ENCODE measurements at places on chromosomes 16 and 17.

DNA sequence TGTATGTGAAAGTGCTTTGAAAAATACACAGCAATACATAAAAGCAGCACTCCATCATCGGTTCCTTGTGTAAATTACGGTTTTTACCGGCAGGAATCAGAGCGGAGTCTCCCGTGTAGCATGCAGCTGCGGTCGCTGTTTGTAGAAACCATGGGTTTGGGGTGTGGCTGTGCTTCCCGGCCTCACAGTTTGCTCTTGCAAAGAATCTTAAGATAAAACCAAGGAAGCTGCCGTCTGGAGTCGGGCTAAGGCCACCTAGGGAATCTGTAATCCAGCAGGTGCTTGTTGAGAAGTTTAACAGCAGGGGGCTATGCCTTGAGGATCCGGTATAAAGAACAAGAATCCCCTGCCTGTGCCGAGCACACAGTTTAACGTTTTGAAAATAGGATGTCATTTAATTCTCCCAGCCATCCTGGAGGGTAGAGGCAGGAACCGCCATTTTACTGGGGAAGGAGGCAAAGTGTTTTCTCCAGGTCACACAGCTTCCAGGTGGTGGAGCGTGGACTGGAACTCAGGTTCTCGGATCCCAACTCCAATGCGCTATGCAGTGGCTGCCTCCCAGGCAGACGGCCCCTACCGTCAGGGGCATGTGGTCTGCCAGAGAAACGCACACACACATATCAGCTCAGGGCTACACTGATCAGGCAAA, 6.0 kb upstream of the TLCD3A start:
- H3K4me3 ChIP-seq, result no peak overlapping the region
- H3K27ac ChIP-seq, result no peak overlapping the region
- no peaks in the 10 kb centered on the region for H3K27me3 ChIP-seq
- DNase-seq, result no peak
- peaks cover 3% of the 10 kb centered on the region for H3K4me1 ChIP-seq

DNA sequence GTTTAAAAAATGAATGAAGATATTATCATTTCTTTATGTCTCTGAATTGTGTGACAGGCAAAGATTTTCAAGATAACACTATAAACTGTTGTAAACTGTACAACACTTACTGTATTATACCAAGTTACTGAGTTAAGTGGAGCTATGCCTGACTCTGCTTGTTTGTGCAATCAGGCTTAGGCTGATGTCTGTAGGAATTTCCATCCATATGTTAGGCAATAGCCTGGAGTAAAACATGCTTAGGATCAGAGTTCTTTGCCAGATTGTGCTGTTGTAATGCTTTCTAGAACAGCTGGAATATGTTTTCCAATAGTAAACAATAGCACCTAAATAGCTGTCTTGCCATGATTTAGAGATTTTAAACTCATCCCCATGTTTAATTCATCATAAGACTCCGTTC, 1496.7 kb downstream of the CDH11 start:
- no peak overlapping the region for H3K4me3 ChIP-seq
- H3K36me3 ChIP-seq, result no peaks in the 10 kb centered on the region
- H3K4me1 ChIP-seq, result no peaks in the 10 kb centered on the region
- DNase-seq, result no peak

DNA sequence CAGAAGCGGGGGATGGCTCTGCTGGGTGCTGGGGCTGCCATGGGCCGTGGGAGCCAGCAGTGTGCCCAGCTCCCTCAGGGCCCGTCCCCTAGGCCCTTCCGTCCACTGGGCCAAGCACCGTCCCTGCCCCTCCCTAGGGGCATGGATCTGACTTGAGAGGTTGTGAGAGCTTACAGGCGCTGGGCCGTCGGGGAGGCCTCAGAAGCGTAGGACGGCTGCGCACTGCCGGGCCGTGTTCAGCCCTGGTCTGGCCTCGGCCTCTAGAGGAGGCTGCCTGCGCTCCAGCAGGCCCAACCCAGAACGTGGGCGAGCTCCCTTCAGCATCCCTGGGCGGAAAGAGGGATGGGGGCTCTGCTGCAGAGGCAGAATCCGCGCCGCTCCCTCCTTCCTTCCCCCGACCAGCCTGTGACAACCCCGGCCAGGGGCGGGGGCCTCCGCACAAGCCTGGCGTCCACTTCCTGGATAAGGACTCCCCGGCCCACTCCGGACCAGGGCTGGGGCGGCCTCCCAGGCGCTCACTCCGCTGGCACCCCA, 685 bp upstream of the MPG start:
- H3K4me1 ChIP-seq, result peaks cover 12% of the 10 kb centered on the region
- H3K27ac ChIP-seq, result peak overlapping the region; percentile 98
- H3K36me3 ChIP-seq, result no peaks in the 10 kb centered on the region
- H3K4me3 ChIP-seq, result peak overlapping the region; percentile 83
- no peak for DNase-seq
- H3K27me3 ChIP-seq, result no peaks in the 10 kb centered on the region

DNA sequence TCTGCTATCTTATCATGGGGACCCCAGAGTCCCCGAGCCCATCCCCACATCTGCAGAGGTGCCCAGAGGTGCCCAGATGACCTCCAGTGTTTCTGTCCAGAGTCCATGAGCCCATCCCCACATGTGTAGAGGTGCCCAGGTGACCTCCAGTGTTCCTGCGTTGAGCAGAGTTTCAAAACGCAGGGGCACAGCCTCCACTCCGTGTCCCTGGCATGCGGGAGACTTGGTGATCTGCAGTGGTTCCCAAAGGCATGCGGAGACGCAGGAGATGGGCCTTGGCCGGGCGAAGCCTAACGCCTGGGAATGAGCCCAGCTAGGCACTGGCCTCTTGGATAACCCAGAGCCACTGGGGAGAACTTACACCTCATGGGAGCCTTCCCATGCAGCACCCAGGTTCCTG, 41.3 kb downstream of the COX4I1 start:
- H3K4me3 ChIP-seq, result no peak overlapping the region
- no peaks in the 10 kb centered on the region for H3K4me1 ChIP-seq
- H3K27me3 ChIP-seq, result no peaks in the 10 kb centered on the region
- no peaks in the 10 kb centered on the region for H3K36me3 ChIP-seq
- DNase-seq, result no peak

GRCh38 chr16:89261691-89262563, 44.4 kb downstream of the ZNF778 start:
- H3K4me1 ChIP-seq, result peaks cover 7% of the 10 kb centered on the region
- no peaks in the 10 kb centered on the region for H3K36me3 ChIP-seq
- H3K27ac ChIP-seq, result no peak overlapping the region
- no peak overlapping the region for H3K4me3 ChIP-seq

DNA sequence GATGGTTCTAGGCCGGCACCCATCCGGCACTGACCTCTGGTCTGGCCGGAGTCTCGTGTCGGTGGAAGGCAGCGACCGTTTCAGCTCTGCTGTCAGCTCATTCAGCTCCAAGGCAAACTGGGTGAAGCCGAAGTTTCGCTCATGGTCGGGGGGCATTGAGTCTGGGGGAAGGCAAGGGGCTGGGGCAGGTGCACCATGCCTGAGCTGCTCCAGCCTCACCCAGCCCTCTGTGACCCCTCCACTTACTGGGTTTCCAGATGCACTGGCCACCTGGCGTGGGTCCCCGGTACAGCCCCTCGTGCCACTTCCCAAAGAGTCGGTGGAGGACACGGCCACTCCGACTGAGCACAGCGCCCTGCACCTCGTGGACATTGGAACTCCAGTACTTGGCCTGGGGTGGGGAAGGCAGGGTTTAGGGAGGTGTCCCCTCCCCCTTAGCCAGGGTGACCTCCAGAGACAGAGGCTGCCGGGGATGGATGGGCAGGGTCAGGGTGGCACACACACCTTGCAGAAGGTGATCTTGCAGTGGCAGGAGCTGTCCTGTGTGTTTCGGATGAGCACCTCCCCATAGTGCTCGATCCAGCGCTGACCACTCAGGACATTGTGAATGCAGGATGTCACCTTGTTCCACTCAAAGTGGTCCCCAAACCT, 12.6 kb downstream of the OSBPL7 start:
- no peak overlapping the region for H3K4me3 ChIP-seq
- H3K36me3 ChIP-seq, result no peaks in the 10 kb centered on the region
- H3K4me1 ChIP-seq, result no peaks in the 10 kb centered on the region
- DNase-seq, result no peak

GRCh38 chr17:65054602-65055001, 1.9 kb downstream of the GNA13 start:
- H3K27me3 ChIP-seq, result no peaks in the 10 kb centered on the region
- DNase-seq, result no peak
- H3K4me3 ChIP-seq, result peak overlapping the region; percentile 96
- H3K4me1 ChIP-seq, result peaks cover 26% of the 10 kb centered on the region

GRCh38 chr16:85521552-85522307, 91.4 kb upstream of the GSE1 start:
- H3K36me3 ChIP-seq, result no peaks in the 10 kb centered on the region
- peak overlapping the region; percentile 82 for H3K27ac ChIP-seq
- H3K4me3 ChIP-seq, result no peak overlapping the region
- H3K27me3 ChIP-seq, result no peaks in the 10 kb centered on the region
- peaks cover 21% of the 10 kb centered on the region for H3K4me1 ChIP-seq

DNA sequence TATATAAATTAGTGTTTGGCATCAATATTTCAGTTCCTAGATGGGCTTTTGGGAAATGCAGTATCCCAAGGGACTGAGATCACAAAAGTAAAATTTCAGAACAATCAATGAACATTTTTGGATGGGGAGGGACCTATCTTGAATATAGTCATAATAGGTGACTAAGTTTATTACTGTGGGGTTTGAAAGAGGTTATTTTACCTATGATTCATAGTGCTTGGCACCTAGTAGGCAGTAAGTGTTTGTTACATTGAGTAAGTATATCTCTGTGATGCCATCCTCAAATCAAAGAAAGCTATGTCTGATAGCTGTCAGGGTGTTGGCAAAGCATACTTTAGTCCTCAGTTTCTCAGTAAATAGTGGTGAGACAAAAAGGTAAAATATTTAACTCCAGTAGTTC, 36.9 kb downstream of the ZNF207 start:
- no peak overlapping the region for H3K4me3 ChIP-seq
- H3K27me3 ChIP-seq, result no peaks in the 10 kb centered on the region
- no peak for DNase-seq
- no peaks in the 10 kb centered on the region for H3K4me1 ChIP-seq
- no peak overlapping the region for H3K27ac ChIP-seq
- H3K36me3 ChIP-seq, result no peaks in the 10 kb centered on the region

DNA sequence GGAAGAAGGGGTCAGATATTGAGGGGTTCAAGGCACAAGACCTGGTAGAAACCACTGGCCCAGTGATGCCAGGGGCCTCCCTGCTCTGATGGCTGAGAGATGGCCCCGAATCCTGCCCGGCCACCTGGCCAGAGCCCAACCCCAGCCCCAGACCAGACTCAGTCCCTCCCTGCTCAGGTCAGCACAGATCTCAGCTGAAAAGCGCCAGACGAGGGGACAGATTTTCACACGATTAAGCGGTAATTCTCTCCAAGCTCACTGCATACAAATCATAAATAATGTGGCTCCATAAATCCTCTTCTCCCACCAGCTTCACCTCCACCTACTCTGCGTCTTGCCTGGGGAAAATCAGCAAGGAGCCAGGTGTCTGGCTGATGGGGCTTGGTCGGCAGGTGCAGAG, 57.1 kb downstream of the ENGASE start:
- H3K4me3 ChIP-seq, result no peak overlapping the region
- no peaks in the 10 kb centered on the region for H3K4me1 ChIP-seq
- peaks cover 100% of the 10 kb centered on the region for H3K27me3 ChIP-seq
- no peak overlapping the region for H3K27ac ChIP-seq

DNA sequence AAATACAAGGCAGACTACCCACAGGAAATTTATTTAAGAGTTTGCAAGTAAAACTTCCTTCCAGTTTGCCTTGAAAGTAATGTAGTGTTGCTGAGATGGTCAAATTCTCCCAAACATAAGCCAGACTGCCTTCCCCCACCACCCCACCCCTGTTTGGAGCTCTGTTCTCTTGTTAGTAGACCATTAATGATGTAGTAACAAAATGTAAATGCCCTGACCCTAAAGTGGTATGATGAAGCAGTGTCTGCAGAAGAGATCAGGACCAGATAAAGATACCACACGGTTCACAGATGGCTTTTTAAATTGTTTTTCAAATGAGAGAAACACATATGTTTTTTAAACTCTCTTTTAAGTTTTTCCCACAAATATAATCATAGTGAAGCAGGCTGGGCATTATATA, 136.4 kb upstream of the TMEM97 start:
- H3K27me3 ChIP-seq, result no peaks in the 10 kb centered on the region
- no peak overlapping the region for H3K4me3 ChIP-seq
- H3K27ac ChIP-seq, result no peak overlapping the region
- DNase-seq, result no peak

DNA sequence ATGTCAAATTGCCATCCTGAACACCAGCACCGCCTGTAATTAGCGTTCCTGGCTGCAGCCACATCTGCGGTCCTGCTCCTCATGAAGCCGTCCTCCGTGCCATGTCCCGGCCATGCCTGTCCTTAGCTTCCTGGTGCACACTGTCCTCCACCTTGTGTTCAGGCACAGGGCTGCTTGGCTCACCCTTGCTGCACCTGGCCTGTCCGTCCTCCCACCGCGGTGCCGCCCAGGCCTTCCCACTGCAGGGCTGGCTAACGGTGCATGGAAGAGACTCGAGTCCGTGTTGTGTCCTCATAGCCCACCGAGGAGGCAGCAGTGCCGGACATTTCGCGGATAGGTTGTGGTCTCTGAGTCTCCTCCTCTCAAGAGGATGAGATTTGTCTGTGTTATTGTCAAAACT, 20.4 kb downstream of the DUSP14 start:
- no peak overlapping the region for H3K4me3 ChIP-seq
- peaks cover 8% of the 10 kb centered on the region for H3K36me3 ChIP-seq
- no peak for DNase-seq

DNA sequence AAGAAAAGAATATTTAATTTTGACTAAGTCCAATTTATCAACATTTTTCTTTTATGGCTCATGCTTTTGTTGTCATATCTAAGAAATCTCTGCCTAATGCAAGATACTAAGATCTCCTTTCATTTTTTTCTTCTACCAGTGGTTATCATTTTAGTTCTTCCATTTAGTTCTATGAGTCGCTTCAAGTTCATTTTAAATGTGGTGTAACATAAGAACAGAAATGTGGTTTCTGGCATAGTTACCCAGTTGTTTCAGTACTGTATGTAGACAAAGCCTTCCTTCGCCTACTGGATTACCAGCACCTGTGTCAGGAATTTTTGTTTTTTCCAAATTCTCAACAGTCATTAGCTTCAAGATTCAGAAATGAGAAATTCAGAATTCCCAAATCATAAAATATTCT, 175.7 kb downstream of the PARN start:
- no peaks in the 10 kb centered on the region for H3K36me3 ChIP-seq
- no peak overlapping the region for H3K4me3 ChIP-seq
- no peak overlapping the region for H3K27ac ChIP-seq
- H3K4me1 ChIP-seq, result no peaks in the 10 kb centered on the region
- H3K27me3 ChIP-seq, result no peaks in the 10 kb centered on the region

DNA sequence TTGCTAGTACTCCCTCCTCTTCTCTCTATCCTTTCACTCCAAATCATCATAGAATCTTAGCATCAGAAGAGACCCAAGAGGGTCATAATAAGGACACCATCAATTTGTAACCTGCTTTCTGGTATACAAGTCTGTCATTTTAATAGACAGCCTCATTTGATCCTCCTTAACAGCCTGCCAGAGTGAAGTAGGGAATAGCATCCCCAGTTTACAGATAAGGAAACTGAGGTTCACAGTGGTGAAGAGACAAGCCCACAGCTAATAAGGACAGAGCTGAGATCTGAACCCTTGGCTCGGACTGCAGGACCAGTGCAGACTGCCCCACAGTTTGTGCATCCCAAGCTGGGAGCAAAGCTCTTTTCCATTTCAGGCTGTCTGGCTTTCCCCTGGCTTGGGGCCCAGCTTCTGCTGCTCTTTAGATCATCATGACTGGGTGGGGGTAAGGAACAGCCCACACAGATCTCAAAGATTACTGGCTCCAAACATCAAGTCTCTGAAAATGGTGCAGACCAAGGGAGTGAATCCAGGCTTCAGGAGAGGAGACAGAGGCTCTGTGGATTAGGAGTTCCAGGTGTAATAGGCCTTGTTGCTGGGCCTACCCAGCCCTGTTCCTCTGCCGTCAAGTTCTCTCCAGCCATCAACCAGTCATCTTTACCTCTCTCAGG, 10.3 kb upstream of the IGFBP4 start:
- H3K4me1 ChIP-seq, result no peaks in the 10 kb centered on the region
- peak; percentile 42 for DNase-seq
- no peak overlapping the region for H3K4me3 ChIP-seq
- no peak overlapping the region for H3K27ac ChIP-seq
- H3K27me3 ChIP-seq, result no peaks in the 10 kb centered on the region
